ENCODE measurements at places on chromosomes 1 and 21. TPM values are rescaled to one million over a fixed set of nuclear protein-coding genes. Genes with fewer than 3 reads are reported as not detected.
A peak's percentile ranks its signal among the peaks of the same experiment; 100 is the strongest.

DNA sequence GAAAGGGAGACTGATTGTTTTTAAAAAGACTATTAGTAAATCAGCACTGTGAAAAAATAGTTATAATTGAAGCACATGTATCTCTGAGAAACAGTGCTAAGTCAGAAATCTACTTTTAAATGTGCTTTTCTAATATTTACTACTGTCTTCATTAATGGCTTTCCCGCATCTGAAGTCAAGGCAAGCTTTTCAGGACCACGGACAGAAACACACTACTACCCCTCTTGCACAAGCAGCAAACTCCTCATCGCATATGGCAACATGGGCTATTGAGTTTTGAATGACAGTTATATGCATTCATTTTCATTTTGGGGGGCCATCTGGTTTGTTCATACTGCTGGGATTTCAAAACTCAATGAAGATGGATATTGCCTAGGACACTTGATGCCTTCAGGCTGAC, 433.4 kb upstream of the CAMK1G start:
- no peaks in the 10 kb centered on the region for H3K36me3 ChIP-seq
- no peak overlapping the region for H3K4me3 ChIP-seq
- no peak overlapping the region for H3K27ac ChIP-seq
- no peaks in the 10 kb centered on the region for H3K4me1 ChIP-seq

- H3K36me3 ChIP-seq = no peaks in the 10 kb centered on the region
- DNase-seq = no peak
- no peaks in the 10 kb centered on the region for H3K27me3 ChIP-seq
- H3K27ac ChIP-seq = no peak overlapping the region
- no peak overlapping the region for H3K4me3 ChIP-seq
Observed at GRCh38 chr1:184060316-184060715, 8.8 kb downstream of the TSEN15 start.

DNA sequence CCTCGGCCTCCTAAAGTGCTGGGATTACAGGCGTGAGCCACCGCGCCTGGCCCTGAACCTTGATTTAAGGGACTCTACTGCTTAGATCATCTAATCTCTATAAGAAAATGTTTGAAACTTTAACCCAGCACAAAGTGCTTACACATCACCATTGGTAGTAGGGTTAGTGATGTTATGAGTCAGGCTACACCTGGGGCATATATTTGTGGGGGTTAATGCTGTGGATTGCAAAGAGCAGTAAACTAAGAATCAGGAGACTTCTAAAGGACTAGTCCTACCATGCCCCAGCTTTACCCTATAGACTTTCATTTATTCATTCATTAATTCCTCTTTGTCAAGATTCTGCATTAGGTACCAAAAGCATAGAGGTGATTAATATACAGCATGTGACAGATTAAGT, 880.5 kb downstream of the TTLL7 start:
- H3K27ac ChIP-seq = no peak overlapping the region
- no peaks in the 10 kb centered on the region for H3K27me3 ChIP-seq
- no peak for DNase-seq
- no peaks in the 10 kb centered on the region for H3K4me1 ChIP-seq
- H3K36me3 ChIP-seq = no peaks in the 10 kb centered on the region

- H3K27me3 ChIP-seq = no peaks in the 10 kb centered on the region
- H3K27ac ChIP-seq = peak overlapping the region; percentile 92
- H3K36me3 ChIP-seq = no peaks in the 10 kb centered on the region
- no peak for DNase-seq
- H3K4me1 ChIP-seq = no peaks in the 10 kb centered on the region
- no peak overlapping the region for H3K4me3 ChIP-seq
Observed at GRCh38 chr1:146007489-146008133, 11.2 kb upstream of the TXNIP start.

DNA sequence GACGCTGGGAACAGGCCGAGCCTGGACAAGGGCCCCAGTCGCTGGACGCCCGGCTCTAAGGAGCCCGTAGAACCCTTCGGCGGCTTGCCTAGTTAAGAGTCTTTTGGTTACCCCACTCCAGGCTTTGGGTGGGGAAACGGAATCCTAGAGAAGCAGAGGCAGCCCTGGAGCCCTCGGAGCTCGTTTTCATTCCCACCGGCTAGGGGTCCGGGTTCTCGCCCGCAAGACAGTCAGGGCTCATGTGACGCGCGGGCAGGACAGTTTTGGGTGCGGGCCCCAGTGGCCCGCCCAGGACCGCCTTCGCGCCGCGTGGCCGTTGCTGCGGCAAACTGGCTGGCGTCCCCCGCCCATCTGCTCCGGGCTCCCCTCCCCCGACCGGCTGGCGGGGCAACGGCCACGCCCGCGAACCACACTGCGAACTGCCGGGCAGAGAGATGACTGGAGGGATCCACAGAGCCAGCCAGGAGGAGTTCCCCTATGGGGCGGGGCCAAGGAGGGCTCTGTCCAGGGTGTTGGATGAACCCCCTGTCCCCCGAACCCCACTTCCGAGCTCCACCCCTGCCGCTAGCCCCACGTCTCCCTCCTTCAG, 829 bp upstream of the HES2 start:
- peaks cover 41% of the 10 kb centered on the region for H3K4me1 ChIP-seq
- H3K27me3 ChIP-seq = no peaks in the 10 kb centered on the region
- no peak overlapping the region for H3K4me3 ChIP-seq
- DNase-seq = no peak

GRCh38 chr1:155253208-155253607, 2.1 kb downstream of the ENTREP3 start:
- H3K27me3 ChIP-seq = no peaks in the 10 kb centered on the region
- H3K27ac ChIP-seq = peak overlapping the region; percentile 93
- peaks cover 43% of the 10 kb centered on the region for H3K4me1 ChIP-seq
- DNase-seq = no peak

DNA sequence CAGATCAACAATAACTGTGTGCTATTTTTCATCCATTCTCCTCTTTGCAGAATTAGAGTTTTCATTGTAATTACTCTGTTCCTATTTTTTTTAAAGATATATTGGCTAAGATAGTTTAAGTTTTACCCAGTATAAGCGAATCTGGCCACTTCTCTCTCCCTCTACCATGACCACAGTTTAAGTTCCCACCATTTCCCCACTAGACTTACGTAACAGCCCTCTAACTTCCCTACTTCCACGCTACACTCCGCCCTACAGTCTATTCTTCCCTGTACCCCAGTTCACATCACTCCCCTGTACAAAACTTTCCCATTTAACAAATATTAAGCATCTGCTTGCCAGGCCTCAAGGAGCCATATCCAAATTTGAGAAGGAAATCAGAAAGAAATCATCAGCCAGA, 16.5 kb downstream of the CTSK start:
- no peak overlapping the region for H3K4me3 ChIP-seq
- no peaks in the 10 kb centered on the region for H3K27me3 ChIP-seq
- H3K27ac ChIP-seq = no peak overlapping the region
- H3K36me3 ChIP-seq = peaks cover 19% of the 10 kb centered on the region
- no peak for DNase-seq

- H3K4me3 ChIP-seq = no peak overlapping the region
- H3K27me3 ChIP-seq = no peaks in the 10 kb centered on the region
- H3K36me3 ChIP-seq = no peaks in the 10 kb centered on the region
- H3K4me1 ChIP-seq = peaks cover 8% of the 10 kb centered on the region
Observed at GRCh38 chr1:67579623-67580394, 105.2 kb upstream of the GADD45A start.

DNA sequence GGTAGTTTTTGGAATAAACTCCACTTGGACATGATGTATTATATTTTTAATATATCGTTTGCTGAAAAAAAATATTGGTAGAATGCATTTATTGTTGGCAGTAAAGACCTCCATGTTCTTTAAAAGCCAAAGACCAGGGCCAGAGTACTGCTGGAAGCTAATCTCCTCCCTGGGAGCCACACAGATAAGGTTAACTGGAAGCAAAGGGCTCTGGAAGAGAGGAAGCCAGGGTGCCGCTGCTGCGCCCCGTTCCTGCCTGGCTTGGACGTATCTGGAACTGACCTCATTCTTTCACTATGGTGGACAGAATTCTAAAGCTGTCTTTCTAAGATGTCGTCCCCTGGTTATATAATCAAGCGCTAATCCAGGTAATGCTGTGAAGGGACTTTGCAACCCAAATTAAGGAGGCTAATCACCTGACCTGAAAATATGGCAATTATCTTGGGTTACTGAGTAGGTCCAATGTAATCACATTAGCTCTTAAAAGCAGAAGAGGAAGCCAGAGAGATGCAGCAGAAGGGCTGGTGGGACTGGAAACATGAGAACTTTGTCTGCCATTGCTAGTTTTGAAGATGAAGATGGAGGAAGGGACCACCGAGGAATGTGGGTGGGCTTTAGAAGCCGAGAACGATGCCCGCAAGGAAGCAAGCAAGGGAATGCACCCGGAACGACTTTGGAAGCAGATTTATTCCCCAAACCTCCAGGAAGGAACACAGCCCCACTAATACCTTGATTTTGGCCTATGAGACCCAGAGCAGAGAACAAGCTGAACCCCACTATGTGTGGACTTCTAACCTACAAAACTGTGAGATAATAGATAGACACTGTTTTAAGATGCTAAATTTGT, 167.7 kb upstream of the KCNJ15 start:
- H3K27ac ChIP-seq = no peak overlapping the region
- no peak for DNase-seq
- no peaks in the 10 kb centered on the region for H3K36me3 ChIP-seq
- H3K4me1 ChIP-seq = no peaks in the 10 kb centered on the region
- H3K27me3 ChIP-seq = no peaks in the 10 kb centered on the region
- H3K4me3 ChIP-seq = no peak overlapping the region

- no peaks in the 10 kb centered on the region for H3K27me3 ChIP-seq
- DNase-seq = no peak
- peaks cover 6% of the 10 kb centered on the region for H3K4me1 ChIP-seq
Observed at GRCh38 chr1:197733324-197733723, 42.0 kb downstream of the DENND1B start.

DNA sequence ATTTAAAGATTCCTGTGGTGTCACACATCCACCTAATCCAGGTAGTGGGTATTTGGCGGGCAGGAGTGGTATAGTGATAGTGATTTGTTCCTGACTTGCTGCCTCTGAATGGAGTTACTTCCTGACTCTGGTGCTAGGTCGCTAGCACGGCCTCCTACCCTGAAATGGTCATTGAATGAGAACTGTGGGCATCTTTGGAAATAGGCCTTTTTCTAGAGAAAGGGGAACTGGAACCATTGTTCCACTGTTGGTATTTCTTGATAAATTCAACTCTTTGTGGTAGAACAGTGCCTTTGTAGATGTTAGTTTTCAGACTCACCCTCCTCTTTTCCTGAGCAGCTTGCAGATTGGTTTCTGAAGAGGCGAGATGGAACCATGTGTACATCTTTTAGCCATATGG, 1.5 kb downstream of the QSOX1 start:
- no peak overlapping the region for H3K4me3 ChIP-seq
- DNase-seq = no peak
- H3K4me1 ChIP-seq = no peaks in the 10 kb centered on the region
- no peaks in the 10 kb centered on the region for H3K27me3 ChIP-seq
- no peaks in the 10 kb centered on the region for H3K36me3 ChIP-seq

DNA sequence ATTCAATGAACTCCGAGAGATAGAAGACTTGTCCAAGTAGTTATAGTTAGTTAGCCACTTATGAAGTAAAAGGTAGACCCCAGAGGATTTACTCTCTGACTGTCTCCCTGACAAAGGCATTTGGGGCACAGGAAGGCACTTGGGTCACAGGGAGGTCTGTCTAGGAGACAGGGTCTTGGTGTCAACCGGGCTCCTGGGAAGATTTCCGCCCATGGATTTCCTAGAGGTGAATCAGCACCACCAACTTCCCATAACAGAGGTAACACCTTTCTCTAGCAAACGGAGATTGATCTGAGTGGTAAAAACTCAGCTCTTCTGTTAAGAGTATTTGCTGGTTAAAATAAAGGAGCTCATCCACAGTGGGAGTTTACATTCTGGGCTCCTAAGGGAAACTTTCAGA, 16.4 kb downstream of the CCN1 start:
- H3K36me3 ChIP-seq = no peaks in the 10 kb centered on the region
- DNase-seq = no peak
- no peak overlapping the region for H3K4me3 ChIP-seq
- H3K27me3 ChIP-seq = no peaks in the 10 kb centered on the region

- H3K27ac ChIP-seq = no peak overlapping the region
- no peaks in the 10 kb centered on the region for H3K36me3 ChIP-seq
- H3K4me3 ChIP-seq = no peak overlapping the region
- DNase-seq = no peak
- H3K27me3 ChIP-seq = no peaks in the 10 kb centered on the region
- H3K4me1 ChIP-seq = no peaks in the 10 kb centered on the region
Observed at GRCh38 chr1:106921186-106921585, 135.3 kb upstream of the PRMT6 start.

- DNase-seq = no peak
- no peak overlapping the region for H3K27ac ChIP-seq
- H3K4me3 ChIP-seq = no peak overlapping the region
- H3K4me1 ChIP-seq = no peaks in the 10 kb centered on the region
- H3K36me3 ChIP-seq = no peaks in the 10 kb centered on the region
Observed at GRCh38 chr1:214141486-214141885, 139.5 kb upstream of the SMYD2 start.

DNA sequence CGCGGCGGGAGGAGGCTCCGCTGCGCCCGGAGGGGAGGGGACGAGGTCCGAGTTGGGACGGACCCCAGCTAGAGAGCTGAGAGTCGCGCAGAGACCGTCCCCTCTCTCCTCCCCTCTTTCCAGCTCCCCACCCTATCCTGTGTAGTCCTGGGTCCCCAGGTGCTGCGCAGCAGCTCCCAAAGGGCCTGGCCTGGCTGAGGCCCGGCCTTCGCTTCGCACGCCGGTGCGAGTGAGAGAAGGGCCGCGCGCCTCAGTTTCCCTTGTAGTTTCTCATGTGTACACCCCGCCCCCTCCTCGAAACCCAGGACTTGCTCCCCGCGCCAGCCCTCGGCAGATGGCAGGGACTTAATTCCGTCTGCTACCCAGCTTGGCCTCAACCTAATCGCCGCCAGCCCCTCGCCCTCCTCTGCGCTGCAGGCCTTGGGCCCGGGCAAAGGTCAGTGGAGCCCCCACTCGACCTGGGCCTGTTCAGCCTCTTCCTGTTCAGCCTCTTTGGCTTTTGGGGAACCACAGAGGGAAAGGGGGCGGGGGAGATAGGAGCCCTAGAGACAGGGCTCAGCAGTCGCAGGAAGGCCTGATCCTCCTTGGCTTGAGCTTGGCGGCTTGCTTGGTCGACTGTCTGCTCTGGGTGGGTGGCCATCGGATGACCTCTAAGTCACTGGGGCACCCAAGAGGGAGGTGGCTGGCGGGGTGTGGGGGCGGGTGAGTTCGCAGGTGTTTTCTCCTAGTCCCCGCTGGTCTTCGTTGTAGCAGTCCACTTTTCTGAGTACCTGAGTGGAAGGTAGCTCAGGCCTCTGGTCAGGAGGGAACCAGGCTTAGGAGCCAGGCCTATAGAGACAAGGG, 1.0 kb downstream of the ZNF687 start:
- peak; percentile 17 for DNase-seq
- peaks cover 20% of the 10 kb centered on the region for H3K4me1 ChIP-seq
- no peaks in the 10 kb centered on the region for H3K36me3 ChIP-seq
- H3K27ac ChIP-seq = peak overlapping the region; percentile 96
- peak overlapping the region; percentile 93 for H3K4me3 ChIP-seq

Gene REN
- total RNA-seq = not detected

Gene TEX38
- not detected for total RNA-seq

Gene E2F2
- total RNA-seq = not detected

Gene KLF17
- not detected for total RNA-seq

Gene KRTAP7-1
- not detected for total RNA-seq

Gene CLCA4
- not detected for total RNA-seq

Gene MYBPH
- not detected for total RNA-seq

Measured in tibial nerve (tissue), 4 donors.